Thoracic aorta (tissue), 2 donors: ENCODE measurements at places on chromosomes 2 and 18.

DNA sequence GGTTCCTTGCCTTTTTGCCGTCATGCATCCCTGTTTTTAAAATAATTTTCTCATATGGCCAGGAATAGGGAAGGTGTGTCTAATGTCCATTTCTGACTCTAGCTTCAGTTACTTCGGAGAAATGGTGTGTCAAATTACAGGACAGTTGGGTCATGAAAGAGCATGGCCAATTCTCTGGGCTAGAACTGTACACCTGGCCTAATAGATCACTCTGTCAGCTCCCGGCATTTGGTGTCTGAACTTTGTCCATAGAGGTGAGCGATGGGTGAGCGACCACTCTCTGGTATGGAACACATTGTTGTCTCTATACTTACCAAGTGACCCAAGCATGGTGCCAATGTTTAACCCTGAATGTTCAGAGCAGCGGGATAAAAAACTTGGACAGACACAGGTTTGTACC is 38.3 kb upstream of the ASB18 start:
- no peak for DNase-seq

DNA sequence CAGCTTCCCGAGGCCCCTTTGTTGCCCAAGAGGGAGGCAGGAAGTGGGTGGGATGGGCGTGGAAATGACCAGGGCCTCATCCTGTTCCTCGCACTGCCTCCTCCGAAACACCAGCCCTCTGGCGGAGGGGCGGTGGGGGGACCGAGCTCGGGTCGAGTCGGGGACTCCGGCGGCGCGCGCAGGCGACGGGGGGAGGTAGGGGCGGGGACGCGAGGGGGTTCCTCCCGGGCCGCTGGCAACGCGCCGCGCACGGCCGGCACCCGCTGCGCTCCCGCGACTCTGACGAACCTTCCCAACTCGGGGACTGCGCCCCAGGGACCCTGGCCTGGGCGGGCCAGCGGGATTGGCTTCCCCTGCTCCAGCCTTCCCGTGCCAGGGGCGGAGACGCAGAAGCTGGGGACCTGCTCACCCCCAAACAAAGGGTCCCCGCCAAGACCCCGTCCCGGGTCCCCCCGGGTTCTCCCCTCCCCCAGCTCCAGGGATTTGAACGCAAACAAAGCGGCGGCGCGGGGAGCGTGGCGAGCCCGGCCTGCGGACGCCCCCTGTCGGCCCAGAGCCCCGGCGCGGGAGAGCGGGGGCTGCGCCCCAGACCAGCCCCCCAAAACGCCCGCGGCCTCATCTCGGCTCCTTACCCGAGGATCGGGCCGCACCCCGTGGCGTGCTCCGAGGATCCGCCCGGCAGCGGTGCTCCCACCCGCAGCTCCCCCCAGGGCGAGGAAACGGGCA is 1.2 kb downstream of the SEMA4C start:
- peak; percentile 65 for DNase-seq

GRCh38 chr2:1594373-1595171 is 149.7 kb downstream of the PXDN start:
- no peak for DNase-seq

DNA sequence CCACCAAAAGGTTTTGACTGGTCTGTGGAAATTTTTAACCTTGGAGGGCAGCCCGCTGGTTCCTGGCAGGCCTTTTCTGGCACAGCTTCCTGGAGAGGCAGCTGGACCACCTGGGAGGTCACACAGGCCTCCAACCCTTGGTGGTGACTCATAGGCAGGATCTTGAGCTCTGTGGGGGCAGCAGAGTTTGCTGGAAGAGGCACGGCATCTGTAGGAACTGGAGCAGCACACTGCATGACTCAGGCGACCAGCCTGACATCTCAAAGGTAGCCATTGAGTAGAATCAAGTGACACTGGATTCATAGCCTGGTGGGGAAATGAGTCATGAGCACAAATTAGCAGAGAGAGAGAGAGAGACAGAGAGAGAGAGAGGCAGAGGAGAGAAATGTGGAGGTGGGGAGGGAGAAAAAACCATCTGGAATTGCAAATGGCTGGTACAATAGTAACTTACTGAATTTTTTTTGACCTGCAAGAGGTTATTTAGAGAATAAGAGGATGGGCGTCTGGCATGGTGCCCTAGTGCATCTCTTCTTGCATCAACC is 57.4 kb downstream of the TRPM8 start:
- DNase-seq, result no peak

DNA sequence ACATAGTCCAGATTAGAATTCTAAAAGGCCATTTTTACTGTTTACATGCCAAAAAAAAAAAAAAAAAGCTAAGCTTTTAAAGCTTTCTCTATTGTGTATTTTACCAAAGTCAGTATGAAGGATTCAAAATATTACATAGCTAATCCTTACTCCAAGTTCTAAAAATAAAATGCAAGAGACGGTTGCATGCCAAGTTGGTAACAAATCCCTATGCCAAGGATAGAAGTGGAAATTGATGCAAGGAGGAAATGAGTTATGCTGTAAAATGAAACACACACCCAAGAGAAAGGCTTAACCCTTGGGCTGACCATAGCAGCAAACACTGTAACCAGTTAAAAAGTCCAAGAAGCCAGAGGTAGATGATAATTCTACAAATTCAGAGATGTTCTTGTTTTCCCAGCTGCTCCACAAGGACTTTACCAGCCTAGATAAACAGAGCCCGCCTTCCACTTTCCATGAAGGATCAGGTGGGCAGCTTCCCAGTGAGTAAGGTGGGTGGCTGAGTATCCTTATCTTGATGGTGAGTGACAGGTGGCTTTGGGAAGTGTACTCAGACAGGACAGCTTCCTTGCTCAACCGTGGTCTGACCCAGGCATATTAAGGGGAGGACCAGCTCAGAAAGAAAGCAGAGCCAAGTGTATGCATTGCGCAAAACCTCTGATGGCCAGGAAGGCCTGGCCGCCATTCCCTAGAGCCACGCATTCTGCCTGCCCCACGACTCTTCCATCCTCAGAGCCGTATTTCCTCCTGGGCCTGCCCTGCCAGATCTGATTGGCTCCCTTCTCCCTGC is 34.4 kb downstream of the ATP8B1 start:
- DNase-seq, result no peak

- no peak for DNase-seq
Measured at GRCh38 chr2:118053681-118054080, 34.6 kb upstream of the INSIG2 start.

GRCh38 chr2:54510916-54511315 is 54.8 kb downstream of the SPTBN1 start:
- no peak for DNase-seq

GRCh38 chr2:197045115-197045514 is 118.6 kb upstream of the PGAP1 start:
- DNase-seq, result no peak

DNA sequence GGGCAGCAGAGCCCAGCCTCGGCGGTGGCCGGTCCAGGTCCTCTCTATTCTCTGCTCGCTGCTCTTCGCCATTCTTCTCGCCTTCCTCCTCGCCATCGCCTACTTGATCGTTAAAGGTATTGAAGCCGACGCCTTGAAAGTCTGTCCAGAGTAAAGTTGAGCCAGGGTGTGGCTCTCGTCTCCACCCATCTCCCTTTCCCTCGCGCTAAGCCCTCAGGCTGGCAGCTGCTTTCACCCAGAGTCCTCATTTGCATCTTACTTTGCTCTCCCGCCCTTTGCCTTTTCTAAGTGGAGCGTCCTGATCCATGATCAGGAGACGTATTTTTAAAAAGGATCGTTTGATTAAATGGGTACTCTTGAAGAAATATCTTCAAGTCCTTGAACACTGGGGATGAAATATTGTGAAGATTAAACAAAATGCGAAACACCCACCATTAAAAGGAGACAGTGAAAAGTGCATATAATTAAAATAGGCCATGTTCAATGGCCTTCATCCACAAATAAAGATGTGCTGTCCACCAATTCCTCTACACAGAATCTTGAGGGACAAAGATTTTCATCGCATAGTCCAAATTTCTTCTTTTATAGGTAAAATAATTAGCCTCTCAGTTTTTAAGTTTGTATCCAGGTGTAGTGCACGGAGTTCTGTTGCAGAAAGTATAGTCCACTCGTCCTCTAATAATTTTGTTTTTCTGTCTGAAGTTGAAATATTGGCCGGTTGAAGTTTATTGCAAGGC is 657 bp downstream of the ARL6IP6 start:
- no peak for DNase-seq

GRCh38 chr2:234241656-234242458 is 191.4 kb downstream of the SPP2 start:
- DNase-seq, result no peak

- no peak for DNase-seq
Measured at GRCh38 chr2:170408461-170409163, 230.7 kb downstream of the MYO3B start.

DNA sequence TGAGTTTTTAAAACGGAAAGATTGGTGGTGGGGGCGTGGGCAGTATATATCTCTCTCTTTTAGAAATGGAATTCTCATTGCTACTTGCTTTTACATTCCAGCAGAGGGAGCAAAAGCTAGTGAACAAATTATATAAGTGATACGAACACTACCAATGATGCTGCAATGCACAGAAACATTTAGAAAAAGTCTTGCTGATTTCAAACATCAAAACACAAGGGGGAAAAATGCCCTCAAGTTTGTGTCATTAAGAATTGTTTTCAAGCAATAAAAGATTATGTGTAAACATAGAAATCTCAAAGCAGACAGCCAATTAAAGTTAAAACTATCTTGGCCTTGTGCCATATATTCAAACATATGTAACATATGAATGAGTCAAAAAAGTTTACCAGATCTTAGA is 296.3 kb upstream of the KCNJ3 start:
- no peak for DNase-seq

- no peak for DNase-seq
Measured at GRCh38 chr2:217919204-217919603, 83.6 kb downstream of the TNS1 start.

DNA sequence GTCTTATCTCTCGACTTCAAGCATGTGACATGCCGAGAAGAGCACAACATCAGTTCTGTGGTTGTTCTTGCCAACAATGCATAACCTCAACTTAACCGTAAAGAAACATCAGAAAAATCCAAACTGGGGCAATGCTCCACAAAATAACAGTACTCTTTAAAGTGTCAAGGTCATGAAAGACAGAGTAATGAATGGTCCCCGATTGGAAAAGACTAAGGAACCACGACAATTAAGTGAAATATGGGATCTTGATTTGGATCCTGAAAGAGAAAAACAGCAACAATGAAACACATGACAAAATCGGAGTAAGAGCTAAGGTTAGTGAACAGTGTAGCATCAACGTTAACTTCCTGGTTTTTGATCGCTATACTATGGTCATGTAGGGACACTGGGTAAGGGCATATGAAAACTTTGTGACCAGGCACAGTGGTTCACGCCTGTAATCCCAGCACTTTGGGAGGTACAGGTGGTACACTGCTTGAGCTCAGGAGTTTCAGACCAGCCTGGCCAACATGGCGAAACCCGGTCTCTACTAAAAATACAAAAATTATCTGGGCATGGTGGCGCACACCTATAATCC is 55.2 kb downstream of the UNC50 start:
- no peak for DNase-seq

DNA sequence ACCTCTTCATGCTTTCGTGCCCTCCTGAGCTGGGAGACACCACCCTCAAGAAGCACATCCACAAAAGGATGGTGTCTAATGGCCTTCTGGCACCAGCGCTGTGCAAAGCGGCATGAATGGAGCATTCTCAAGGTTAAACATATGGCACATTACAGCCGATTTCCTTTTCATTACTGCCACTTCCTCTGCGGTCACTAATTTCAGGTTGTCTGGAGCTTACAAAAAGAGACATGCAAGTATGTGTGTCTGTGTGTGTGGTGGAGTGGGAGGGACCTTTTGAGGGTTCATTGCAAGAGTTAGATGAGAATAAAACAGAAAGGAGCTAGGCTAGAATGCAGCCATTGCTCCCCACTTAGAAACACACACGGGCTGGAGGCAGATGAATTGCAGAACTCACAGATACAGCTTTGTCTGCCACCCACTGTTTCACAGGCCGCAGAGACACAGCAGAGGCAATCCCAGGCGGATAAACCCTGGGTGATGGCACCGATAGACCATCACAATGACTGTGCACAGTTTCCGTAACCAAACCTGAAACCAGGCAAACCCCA is 76.0 kb downstream of the TGIF1 start:
- DNase-seq, result no peak

DNA sequence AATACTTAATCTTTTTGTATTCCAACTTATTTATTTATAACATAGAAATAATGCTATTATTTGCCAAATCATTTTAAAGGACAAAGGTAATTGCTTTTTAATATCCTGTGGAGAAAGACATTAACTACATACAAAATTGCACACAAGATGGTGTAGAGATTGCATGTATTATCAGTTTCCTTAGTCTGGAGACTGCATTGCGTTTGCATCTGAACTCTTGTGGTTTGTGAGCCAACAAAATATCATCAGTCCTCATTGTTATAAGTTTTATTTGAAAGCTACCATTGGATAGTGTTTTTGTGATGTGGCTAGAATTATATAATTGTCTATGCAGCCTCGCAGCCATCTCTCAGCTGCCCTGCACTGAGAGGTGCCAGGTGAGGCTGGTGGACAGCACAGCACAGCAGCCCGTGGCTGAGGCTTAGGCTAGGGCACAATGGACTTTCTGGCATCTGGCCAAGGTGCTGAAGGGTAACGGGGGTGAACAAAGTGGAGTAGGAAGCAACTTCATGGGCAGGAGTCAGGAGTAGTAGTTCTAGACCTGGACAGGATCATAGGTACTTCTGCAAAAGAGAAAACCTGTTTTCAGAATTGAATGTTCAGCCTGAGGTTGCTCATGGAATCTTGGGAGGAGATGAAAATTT is 15.1 kb downstream of the RASGRP3 start:
- no peak for DNase-seq

GRCh38 chr2:231364961-231365810 is 30.3 kb upstream of the B3GNT7 start:
- no peak for DNase-seq

DNA sequence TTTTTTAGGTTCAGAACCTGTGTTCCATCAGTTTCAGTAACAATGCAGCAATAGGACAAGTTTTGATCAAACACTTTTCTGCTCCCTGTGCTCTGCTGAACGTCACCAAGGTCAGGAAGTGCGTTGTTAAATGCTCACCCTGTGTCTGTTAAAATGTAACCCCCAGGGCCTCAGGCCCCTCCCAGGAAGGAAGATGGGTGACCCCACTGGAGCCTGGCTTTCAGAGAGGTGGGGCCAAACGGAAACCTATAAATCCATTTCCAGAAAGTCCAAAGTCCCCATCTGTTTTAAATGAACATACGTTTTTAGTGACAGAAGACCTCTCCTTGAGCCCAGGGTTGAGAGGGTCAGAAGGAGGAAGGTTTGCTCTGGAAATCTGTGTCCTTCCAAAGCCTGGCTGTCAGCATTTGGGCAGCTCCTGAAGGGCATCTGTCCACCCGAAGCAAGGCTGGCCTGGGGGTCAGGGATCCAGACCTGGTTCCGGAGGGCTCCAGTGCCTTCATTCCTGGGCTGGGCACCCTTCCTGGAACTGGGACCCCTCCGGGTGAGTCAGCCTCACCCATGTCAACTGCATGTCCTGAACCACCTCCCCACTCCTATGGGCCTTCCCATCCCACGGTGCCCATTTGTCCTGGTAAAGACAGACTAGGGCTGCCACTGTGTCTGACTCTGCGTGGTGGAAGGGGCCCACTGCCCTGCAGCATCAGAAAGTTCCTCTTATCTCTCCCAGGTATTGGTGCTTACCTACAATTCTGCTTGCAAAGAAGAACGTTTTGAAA is 117.4 kb upstream of the COPS8 start:
- DNase-seq, result no peak

GRCh38 chr2:53403792-53404413 is 363.7 kb upstream of the CHAC2 start:
- no peak for DNase-seq

GRCh38 chr2:8154936-8155335 is 526.9 kb upstream of the ID2 start:
- DNase-seq, result no peak

- no peak for DNase-seq
Measured at GRCh38 chr18:2895391-2895790, 48.6 kb downstream of the EMILIN2 start.

GRCh38 chr2:55620123-55620779 is 2.8 kb upstream of the PPP4R3B start:
- DNase-seq, result no peak
